IPS-NIHi11 (cell line): ENCODE measurements at places on chromosomes 3 and 15.
A peak's percentile ranks its signal among the peaks of the same experiment; 100 is the strongest.

DNA sequence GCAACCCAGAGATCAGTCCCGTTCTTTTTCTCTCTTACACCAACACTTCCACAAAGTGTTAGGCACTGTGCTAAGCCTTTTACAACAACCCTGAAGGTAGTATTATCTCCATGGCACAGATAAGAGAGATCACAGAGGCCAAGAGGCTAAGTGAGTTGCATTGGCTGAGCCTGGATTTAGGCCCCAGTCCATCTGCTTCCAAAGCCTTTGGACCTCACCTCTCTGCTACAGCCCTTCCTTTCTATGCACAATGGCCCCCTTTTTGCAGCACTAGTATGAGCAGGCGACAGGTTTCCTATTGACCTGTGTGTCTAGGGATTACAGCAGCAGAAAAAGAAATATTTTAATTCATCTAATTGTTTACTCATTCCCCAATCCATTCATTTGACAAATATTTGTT lies 76.2 kb downstream of the CRYGS start:
- no peak for DNase-seq

- peak; percentile 44 for DNase-seq
Observed at GRCh38 chr3:133745981-133746711, at the start of gene TF. TF (plus strand) TSS chr3:133746393; CDS start chr3:133746441, 48 bp downstream.

GRCh38 chr15:72068856-72069255 lies 49.1 kb downstream of the MYO9A start:
- DNase-seq: no peak

DNA sequence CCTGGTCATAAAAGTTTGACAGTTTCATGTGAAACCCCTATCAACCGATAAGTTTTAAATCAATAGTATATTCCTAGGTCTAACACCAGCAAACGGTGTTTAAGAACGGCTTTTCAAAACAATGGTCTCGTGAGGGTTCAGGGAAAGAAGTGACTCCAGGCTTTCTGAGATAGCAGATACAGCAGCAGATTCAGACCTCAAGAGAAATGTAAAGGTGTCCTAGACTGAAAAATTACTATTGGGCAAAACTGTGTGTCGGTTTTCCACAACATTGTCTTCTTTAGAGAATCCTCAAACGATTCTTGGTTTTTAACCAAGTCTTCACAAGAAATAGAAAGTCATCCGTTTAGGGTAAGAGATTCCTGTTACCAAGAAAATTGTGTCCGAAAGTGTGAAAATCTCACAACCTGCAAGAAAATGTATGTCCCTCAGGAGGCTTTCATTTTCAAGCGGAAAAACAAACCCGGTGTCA lies 1.2 kb downstream of the SETD2 start:
- no peak for DNase-seq
